Esophagus squamous epithelium (tissue), 5 donors: ENCODE measurements at places on chromosomes 12 and 14.

GRCh38 chr14:61151251-61151650 is 129.9 kb downstream of the TMEM30B start:
- no peak for DNase-seq
- no peak overlapping the region for H3K4me3 ChIP-seq
- no peak overlapping the region for H3K27ac ChIP-seq
- H3K4me1 ChIP-seq = peaks cover 16% of the 10 kb centered on the region
- H3K36me3 ChIP-seq = no peaks in the 10 kb centered on the region

DNA sequence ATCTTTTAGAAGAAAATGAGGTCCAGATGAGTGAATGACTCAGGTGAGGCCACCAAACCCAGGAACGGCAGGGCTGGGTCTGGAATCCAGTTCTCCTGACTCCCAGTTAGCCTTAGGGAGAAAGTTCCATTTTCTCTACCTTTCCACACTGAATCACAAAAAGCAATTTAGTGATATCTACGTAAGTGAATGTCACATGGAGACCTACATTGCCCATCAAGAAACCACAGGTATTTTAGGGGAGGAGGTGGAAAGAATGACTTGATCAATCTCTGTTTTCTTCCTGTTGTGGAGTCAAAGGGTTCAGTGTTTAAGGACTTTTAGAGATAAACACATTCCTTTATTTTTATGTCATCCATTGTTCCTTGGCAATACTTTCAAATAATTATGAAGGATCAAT is 106.9 kb upstream of the PTPRB start:
- H3K4me3 ChIP-seq = no peak overlapping the region
- no peaks in the 10 kb centered on the region for H3K4me1 ChIP-seq
- no peak for DNase-seq
- H3K36me3 ChIP-seq = no peaks in the 10 kb centered on the region
- no peak overlapping the region for H3K27ac ChIP-seq

DNA sequence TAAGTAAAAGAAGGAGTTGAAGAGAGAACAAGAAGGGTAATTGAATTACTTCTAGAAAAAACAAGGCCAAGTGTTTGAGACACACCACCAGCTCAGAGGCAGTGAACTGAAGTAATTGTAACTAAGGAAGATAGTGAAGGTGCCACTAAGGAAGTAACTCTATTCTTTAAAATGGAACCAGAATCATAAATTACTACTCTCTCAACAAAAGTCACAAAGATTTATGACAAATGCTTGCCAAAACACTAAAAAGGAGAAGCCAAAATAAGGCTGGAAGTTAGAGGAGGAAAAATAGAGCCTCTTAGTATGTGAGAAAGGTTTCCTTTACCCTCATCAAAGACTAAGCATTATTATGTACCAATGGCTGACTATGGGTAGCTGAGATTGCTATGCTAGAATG is 208.5 kb downstream of the MDGA2 start:
- DNase-seq = no peak
- H3K36me3 ChIP-seq = no peaks in the 10 kb centered on the region
- no peak overlapping the region for H3K27ac ChIP-seq
- H3K4me3 ChIP-seq = no peak overlapping the region

- peaks cover 7% of the 10 kb centered on the region for H3K4me1 ChIP-seq
- H3K27me3 ChIP-seq = no peaks in the 10 kb centered on the region
- H3K4me3 ChIP-seq = no peak overlapping the region
- peak overlapping the region; percentile 49 for H3K27ac ChIP-seq
Measured at GRCh38 chr12:57816001-57816854, 2.3 kb downstream of the AVIL start.
